ENCODE measurements at places on chromosomes 1 and 21.

- DNase-seq = no peak
Observed at GRCh38 chr1:226201029-226201593, 14.6 kb upstream of the ACBD3 start.

DNA sequence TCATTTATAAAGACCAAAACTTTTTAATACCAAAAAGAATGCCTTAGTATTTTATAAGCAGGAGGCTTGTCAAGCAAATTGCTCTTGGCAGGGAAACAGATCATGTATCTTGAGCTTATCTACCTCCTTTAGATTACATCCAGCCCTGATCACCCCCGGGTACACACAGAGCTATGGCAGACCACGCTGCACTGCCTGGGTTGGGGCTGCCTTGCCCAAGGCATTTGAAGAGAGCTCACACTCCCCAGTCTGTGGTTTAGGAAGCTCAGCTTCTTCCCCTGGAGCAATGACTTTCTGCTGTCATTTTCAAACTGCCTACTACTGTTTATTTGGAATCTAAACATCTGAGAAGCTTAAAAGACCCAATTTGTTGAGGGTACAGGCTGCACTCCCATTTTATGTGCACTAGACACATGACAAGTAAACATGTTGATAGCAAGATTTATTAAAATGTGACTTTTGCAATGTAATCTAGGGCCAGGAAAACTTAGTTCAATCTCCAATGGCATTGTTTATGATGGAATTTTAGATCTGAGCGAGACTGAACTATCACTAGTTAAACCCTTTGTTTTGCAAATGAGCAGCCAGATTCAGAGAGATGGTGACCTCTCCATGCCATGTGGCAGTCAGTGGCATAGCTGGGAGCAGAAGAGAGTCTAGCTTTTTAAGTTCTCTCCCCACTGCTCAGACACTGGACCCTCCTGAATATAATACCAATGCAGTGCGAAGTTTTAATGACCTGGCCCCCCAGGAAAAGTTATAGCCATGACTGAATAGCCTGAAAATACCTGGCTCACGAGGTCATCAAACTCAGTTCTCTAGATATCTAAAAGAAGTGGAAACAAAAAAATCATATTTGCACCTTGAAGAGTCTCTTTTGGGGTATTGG, 214.9 kb downstream of the HLX start:
- no peak for DNase-seq

DNA sequence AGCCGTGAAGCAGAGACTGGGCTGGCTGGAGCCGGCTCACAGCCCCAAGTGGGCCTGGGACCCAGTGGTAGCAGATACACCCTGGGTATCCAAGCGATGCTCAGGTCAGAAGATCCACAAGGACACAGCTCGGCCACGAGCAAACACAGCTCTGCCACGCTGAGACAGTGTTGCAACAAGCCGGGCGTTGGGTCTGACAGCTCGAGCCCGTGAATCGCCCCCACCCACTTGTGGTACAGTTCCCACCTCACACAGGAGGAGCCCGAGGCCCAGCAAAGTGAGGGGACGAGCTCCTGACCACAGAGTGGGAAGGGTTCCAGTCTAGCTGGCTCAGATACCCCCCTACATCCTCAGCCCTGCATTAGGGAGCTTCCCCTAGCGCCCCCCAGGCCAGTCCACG, 8.9 kb upstream of the PRKCZ start:
- no peak for DNase-seq

DNA sequence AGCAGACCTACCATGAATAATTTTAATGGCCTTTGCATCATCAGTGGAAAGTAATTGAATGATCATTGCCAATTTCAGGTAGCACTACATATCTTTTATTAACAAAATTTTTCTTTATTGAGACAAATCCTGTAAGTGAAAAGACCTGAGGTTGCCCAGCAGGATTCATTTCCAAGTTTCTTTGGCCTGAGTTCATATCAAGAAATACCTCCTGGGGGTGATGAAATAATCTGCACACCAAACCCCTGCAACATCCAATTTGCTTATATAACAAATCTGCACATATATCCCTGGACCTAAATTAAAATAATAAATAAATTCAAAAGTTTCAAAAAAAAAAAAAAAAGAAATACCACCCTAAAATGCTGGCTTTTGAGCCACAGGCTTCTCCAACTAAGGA, 27.3 kb upstream of the ZNF281 start:
- no peak for DNase-seq

- no peak for DNase-seq
Observed at GRCh38 chr21:44414291-44415072, 40.8 kb upstream of the LRRC3 start.

Measured in iPS DF 6.9 (cell line).